ENCODE measurements at places on chromosomes 16 and 17. TPM values are rescaled to one million over a fixed set of nuclear protein-coding genes. Genes with fewer than 3 reads are reported as not detected.

Gene ABCC11
- 0.83 TPM for total RNA-seq

Gene MLLT6
- 113 TPM for total RNA-seq

Gene ITPRIPL2
- 142 TPM for total RNA-seq

Gene ASPHD1
- 11.3 TPM for total RNA-seq

Gene MIS12
- total RNA-seq, result 20.3 TPM

Gene CDYL2
- 0.68 TPM for total RNA-seq

Gene KRTAP4-8
- not detected for total RNA-seq

Gene CACNG5
- not detected for total RNA-seq

Gene RGS9
- 5.7 TPM for total RNA-seq

Gene CD7
- 0.48 TPM for total RNA-seq

DNA sequence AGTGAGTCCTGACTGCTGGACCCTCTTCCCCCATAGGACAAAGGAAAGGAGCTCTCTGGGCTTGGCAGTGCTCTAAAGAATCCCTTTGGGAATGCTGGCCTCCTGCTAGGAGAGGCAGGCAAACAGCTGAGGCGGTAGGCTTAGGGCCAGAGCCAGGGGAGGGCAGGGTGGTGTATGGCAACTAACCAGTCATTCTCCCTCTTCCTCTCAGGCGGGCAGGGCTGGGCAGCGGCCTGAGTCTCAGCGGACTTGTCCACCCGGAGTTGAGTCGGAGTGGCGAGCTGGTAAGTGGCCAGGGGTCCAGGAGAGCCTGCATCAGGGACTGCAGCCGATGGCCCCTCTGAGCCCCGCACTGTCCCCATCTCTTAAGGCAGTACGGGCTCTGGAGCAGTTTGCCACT lies 4.4 kb downstream of the ACADVL start:
- no peak for DNase-seq

GRCh38 chr17:12982224-12982623 lies 35.6 kb downstream of the ELAC2 start:
- DNase-seq, result no peak

- no peak for DNase-seq
Observed at GRCh38 chr16:49510654-49511305, 137.2 kb downstream of the C16orf78 start.

GRCh38 chr16:29663807-29664090 lies 702 bp downstream of the SPN start:
- no peak for DNase-seq

- no peak for DNase-seq
Observed at GRCh38 chr17:2855063-2855600, 58.9 kb downstream of the RAP1GAP2 start.

DNA sequence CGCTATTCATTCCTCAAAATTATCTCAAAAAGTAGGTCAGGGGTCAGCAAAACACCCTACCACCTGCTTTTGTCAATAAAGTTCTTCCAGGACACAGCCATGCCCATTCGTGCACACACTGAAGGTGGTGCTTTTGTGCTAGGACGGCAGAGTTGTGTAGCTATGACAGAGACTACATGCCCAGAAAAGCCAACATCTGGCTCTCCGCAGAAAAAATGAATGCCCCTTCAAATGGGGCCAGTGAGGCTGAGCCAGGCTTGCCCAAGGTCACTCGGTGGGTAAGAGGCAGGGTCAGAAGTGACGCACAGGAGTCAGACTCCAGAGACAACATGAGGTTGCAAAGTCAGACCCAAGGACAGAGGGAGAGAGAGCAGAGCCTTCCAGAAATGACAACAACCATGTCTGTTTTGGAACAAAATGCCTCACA lies 200.1 kb downstream of the XYLT1 start:
- no peak for DNase-seq

DNA sequence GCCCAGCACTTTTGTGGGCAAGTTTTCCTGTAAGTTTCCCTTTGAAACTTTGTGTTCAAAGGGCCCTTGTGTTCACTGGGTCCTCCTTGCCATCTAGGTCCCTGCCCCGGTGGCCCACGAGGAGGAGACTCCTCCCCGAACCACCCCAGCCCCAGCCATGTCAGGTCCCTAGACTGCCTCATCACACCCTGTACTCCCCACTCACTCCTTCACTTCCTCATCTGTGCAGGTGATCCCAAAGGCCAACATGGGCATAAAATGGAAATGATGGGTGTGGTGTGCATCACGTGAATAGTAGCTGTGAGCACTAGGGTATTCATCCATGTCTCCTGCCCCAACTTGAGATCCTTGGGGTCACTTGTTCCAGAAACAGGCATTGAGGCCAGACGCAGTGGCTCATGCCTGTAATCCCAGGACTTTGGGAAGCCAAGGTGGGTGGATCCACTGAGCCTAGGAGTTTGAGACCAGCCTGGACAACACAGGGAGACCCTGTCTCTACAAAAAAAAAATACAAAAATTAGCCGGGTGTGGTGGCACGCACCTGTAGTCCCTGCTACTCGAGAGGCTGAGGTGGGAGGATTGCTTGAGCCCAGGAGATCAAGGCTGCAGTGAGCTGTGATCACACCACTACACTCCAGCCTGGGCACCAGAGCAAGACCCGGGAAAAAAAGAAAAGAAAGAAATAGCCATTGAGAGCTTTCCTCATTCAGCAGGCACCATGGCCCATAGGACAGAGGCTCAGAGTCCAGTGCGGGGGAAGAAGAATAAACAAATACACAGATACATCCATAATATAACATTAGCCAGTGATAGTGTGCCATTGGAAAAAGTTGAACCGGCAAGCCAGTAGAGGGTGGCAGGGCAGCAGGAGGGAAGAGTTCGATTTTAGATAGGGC lies 74.5 kb downstream of the KATNIP start:
- no peak for DNase-seq

DNA sequence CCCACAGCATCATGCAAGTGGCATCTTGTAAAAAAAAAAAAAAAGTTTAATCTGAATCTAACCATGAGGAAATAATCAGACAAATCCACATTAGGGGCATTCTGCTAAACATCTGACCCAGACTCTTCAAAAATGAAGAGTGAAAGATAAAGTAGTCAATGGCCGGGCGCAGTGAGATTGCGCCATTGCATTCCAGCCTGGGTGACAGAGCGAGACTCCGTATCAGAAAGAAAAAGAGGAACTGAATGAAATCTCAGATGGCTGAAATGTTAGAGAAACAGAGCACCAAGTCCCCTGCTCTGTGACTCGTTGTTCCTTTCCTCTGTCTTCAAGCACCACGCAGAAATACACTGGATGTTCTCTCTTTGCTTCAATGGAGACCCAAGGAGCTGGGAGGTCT lies 12.7 kb upstream of the RNF135 start:
- no peak for DNase-seq

- no peak for DNase-seq
Observed at GRCh38 chr16:80994451-80994850, 12.2 kb downstream of the CMC2 start.

GRCh38 chr17:16048811-16049449 lies 49.3 kb downstream of the TTC19 start:
- no peak for DNase-seq

- DNase-seq, result no peak
Observed at GRCh38 chr17:56074361-56074890, 78.8 kb upstream of the ANKFN1 start.

- peak; percentile 43 for DNase-seq
Observed at GRCh38 chr16:72952811-72953271, 95.1 kb downstream of the ZFHX3 start.

- no peak for DNase-seq
Observed at GRCh38 chr16:27599606-27600005, 49.7 kb downstream of the KATNIP start.

DNA sequence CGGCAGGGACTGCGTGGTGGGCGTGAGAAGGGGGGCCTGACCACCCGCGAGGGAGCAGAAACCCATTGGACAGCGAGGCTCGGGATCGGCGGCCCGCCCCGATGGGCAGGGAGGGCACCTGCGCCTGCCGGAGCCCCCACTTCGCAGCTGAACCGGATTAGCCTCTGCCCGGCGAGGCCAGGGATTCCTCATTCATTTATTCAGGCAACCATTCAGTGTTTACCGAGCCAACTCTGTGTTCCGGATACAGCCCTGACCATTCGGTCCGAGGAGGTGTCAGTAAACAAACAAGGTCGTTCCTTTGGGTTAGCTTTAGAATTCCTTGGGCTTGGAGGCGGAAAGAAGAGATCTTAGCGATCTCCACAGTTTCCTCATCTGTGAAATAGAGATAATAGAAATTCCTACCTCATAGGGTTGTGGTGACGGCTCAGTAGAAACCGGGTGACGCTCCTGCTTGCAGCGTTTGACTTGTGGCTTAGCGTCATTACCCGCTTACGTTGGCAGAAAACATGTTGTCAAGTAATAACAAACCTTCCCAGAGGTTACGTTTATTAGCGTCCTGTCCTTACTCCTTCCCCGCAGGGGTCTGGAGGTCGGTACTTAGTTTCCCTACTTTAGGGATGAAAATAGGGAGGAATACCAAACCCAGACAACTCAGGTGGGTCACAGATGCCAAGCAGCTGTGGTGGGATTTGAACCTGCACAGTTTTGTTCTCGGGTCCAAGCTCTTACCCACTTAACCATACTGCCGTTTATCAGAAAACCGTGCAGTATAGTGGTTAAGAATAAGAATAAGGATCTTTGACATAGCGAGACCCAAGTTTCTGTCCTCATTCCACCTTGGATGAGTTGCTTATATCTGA lies 893 bp downstream of the POLR3E start:
- DNase-seq, result peak; percentile 89

- no peak for DNase-seq
Observed at GRCh38 chr17:66025551-66025950, 166.4 kb downstream of the CEP112 start.

GRCh38 chr17:58249270-58250133 lies 11.1 kb downstream of the LPO start:
- no peak for DNase-seq

DNA sequence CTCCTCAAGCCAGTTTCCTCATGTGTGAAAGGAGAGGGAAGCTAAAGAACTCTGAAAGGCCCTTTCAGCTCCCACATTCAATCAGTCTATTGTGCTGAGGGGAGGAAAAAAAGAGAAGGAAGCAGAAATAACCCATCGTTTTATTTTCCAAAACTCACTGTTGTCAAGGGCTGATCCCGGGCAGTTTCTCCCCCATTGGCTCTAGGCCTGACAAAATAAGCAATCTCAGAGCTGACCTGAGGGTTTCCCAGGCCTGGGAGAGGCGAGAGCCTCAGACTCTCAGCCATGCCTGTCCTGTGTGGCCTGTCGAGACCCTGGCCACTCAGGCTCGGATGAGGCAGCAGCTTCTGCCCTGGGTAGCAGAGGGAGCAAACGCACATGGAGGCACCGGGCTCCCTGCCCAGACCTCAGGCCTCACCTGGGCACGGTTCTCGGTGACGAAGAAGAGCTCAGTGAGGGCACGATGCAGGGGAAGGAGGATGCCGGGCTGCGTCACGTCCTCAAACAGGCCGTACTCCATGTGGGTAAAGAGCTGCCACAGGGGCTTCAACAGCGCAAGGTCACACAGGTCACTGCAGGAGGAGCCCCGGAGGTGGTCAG lies 45.0 kb upstream of the ATP2A3 start:
- no peak for DNase-seq

DNA sequence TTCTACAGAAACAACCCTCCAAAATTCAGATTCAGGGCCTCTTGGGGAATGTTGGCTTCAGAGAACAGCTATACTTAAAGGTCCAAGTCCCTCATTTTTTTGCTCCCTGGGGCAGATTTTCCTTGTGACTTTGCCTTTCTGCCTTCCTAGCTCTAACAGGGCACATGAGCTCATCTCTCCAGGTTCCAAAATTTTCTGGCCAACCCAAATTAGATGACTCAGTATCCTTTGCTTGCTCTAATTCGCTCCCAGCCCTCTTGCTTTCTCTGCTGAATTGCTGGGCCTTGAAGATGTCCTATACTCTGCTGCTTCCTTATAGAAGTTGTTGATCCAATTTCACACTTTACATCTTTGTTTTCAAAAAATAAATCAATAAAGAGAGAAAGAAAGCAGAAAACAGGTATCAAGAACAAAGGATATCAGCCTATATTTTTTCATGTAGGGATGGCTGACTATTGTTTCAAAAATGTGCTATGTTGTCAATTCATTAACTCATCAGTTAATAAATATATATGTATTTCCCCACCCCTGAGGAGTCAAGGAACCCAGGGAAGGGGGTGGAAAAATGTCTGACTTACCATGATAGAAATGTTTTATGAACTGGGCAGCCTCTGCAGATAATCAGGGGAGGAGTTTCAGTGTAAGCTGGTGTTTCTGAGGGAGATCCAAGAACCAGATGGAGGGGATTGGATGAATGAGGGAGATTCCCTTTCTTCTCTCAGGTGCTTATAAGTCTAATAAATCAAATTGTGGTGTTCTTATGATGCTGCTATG lies 1.0 kb upstream of the KRTAP4-2 start:
- DNase-seq, result no peak

GRCh38 chr17:46978489-46979146 lies 435 bp downstream of the RPRML start:
- DNase-seq, result no peak

- peak; percentile 94 for DNase-seq
Observed at GRCh38 chr16:24520983-24521382, 18.4 kb upstream of the RBBP6 start.

DNA sequence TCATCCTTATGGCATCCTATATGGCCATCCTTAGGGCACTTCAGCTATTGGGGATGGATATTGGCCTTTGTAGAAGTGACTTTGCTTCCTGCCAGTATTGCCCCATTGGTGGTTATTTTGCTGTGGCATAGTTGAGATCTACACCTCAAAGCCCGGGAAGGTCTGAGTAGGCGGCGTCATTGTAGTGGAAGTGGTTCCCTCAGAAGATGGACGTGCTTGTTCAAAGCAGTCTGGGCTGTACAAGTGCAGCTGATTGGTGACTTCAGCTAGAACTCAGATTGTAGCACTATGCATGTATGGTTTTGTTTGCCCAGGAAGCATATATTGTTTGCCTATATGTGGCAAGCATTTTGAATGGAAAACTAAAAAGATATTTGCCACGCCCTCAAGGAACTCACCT lies 83.2 kb downstream of the TMC6 start:
- no peak for DNase-seq

DNA sequence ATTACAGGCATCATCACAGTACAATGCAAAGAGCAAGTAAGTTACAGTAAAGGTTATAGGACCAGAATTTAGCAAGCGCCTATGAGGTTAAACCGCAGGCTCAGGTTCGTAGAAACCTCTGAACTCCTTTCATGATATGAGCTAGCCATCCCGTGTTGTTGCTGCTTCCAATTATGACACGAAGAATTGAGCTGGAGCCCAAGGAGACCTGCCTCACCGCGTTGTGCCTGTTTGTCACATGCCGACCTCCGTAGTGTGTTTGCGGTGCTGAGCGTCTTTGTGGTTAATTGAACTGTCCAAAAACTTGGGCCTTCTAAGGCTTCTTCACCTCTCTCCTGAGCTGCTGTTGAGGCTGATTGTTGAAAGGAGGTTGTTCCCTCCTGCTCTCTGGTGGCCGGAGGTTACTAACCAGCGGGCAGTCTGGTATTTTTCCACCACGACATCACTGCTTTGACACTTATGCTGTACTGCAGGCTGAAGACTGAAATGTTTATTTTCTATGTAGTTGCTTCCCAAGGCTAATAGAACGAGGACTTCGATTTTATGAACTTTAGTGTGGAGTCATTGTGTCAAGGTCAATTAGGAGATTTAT lies 67.5 kb downstream of the SEC14L1 start:
- no peak for DNase-seq

DNA sequence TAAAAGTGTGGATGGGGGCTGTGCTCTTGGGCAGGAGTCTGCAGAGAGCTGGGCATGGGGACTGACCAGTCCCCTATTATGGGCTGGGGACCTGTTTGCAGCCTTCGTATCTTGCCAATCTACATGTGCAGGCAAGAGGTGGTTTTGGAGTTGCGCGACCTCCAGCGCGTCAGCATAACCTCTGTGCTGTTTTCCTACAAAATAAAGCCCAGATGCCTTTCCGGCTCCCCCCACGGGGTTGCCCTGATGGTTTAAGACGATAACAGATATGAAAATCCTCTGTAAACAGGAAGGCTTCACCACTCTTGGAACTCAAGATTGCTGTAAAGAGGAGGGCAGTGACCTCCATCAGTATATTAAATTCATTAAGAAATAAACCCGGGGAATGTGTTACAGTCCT lies 16.5 kb upstream of the SPPL2C start:
- DNase-seq, result no peak

Measured in PC-9 (cell line).